ENCODE measurements at places on chromosomes 7 and 10.
A peak's percentile ranks its signal among the peaks of the same experiment; 100 is the strongest.

GRCh38 chr10:107616031-107616430 is 451.5 kb upstream of the SORCS1 start:
- H3K4me3 ChIP-seq, result no peak overlapping the region
- no peaks in the 10 kb centered on the region for H3K36me3 ChIP-seq
- no peaks in the 10 kb centered on the region for H3K27me3 ChIP-seq
- H3K27ac ChIP-seq, result no peak overlapping the region
- H3K4me1 ChIP-seq, result no peaks in the 10 kb centered on the region
- DNase-seq, result no peak

- no peaks in the 10 kb centered on the region for H3K4me1 ChIP-seq
- H3K27ac ChIP-seq, result no peak overlapping the region
- no peaks in the 10 kb centered on the region for H3K36me3 ChIP-seq
- no peak overlapping the region for H3K4me3 ChIP-seq
- DNase-seq, result no peak
- no peaks in the 10 kb centered on the region for H3K27me3 ChIP-seq
Observed at GRCh38 chr10:25441270-25441669, 266.5 kb downstream of the GPR158 start.

DNA sequence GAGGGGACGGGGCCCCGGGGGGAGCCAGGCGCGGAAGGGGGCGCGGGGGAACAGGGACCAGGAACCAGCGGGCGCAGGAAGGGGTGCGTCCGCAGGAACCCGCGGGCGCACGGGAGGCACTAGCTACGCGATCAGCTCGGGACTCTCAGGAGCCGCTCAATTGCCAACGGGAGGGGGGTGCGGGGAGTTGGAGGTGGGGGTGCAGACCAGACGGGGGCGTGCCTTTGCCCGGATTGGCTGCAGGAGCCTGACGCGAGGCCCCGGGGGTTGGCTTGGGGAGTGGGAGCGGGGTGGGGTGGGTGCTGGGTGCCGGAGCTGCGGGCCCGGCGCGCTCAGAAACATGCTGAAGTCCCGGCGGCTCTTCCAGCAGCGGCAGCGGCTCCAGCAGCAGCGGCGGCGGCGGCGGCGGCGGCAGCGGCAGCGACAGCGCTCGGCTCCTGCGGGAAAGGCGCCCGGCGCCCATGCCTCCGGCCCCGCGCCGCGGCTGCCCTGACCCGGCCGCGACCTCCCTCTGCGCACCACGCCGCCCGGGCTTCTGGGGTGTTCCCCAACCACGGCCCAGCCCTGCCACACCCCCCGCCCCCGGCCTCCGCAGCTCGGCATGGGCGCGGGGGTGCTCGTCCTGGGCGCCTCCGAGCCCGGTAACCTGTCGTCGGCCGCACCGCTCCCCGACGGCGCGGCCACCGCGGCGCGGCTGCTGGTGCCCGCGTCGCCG is at the start of gene ADRB1:
Gene ADRB1 (plus strand): TSS at position 335 of the 715 bp plus-strand sequence. CDS start 267 bp downstream, at position 602.
- no peaks in the 10 kb centered on the region for H3K36me3 ChIP-seq
- DNase-seq, result peak; percentile 26
- H3K4me3 ChIP-seq, result peak within 1 kb of the TSS; percentile 78
- peaks cover 3% of the 10 kb centered on the region for H3K27me3 ChIP-seq

GRCh38 chr10:78312197-78313047 is 278.8 kb downstream of the RPS24 start:
- DNase-seq, result no peak
- H3K4me1 ChIP-seq, result no peaks in the 10 kb centered on the region
- no peak overlapping the region for H3K4me3 ChIP-seq
- H3K27ac ChIP-seq, result no peak overlapping the region
- no peaks in the 10 kb centered on the region for H3K36me3 ChIP-seq

- no peaks in the 10 kb centered on the region for H3K36me3 ChIP-seq
- H3K4me3 ChIP-seq, result no peak overlapping the region
- no peak overlapping the region for H3K27ac ChIP-seq
- H3K4me1 ChIP-seq, result no peaks in the 10 kb centered on the region
- no peaks in the 10 kb centered on the region for H3K27me3 ChIP-seq
- no peak for DNase-seq
Observed at GRCh38 chr10:67971311-67971710, 86.9 kb downstream of the SIRT1 start.

GRCh38 chr7:94366832-94367231 is 27.9 kb upstream of the COL1A2 start:
- H3K36me3 ChIP-seq, result no peaks in the 10 kb centered on the region
- H3K4me3 ChIP-seq, result no peak overlapping the region
- H3K27ac ChIP-seq, result no peak overlapping the region
- no peaks in the 10 kb centered on the region for H3K4me1 ChIP-seq

DNA sequence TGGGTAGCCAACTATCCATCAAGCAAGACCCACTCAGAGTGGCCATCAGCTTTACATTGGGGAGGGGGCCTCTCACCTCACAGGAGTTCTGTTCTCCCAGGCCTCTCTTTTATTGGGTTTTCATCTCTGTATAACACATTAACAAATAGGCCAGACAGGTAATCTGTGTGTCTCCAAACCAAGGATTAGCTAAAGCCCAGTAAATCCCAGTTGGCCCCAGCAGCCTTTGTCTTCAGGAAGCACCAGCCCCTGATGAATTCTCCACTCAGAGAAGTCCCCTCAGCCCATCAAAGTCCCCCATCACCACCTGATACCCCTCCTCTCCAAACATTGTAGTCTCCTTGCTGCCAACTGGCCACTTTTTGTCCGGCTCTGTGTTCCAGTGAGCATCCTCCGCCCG is 16.9 kb upstream of the SLF2 start:
- no peaks in the 10 kb centered on the region for H3K36me3 ChIP-seq
- no peak overlapping the region for H3K4me3 ChIP-seq
- H3K27ac ChIP-seq, result no peak overlapping the region

GRCh38 chr10:93907059-93907458 is 13.3 kb downstream of the SLC35G1 start:
- H3K27me3 ChIP-seq, result no peaks in the 10 kb centered on the region
- H3K27ac ChIP-seq, result no peak overlapping the region
- DNase-seq, result no peak
- H3K4me3 ChIP-seq, result no peak overlapping the region

Data from GM12878 (cell line).